ENCODE measurements at places on chromosomes 12 and 14.

GRCh38 chr12:81809829-81810595 is 50.9 kb upstream of the PPFIA2 start:
- peak; percentile 29 for DNase-seq

DNA sequence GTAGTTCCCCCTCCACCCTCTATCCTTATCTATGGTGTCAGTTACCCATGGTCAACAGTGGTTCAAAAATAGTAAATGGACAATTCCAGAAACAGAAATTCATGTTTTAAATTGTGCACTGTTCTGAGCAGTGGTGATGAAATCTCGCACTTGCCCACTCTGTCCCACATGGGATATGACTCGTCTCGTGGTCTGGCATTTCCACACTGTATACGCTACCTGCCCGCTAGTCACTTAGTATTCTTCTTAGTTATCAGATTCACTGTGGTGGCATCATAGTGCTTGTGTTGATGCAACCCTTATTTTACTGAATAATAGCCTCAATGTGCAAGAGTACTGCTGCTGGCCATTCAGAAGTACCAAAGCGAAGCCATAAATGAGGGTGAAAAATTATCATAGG is 507.0 kb downstream of the SNAPC1 start:
- DNase-seq: no peak

DNA sequence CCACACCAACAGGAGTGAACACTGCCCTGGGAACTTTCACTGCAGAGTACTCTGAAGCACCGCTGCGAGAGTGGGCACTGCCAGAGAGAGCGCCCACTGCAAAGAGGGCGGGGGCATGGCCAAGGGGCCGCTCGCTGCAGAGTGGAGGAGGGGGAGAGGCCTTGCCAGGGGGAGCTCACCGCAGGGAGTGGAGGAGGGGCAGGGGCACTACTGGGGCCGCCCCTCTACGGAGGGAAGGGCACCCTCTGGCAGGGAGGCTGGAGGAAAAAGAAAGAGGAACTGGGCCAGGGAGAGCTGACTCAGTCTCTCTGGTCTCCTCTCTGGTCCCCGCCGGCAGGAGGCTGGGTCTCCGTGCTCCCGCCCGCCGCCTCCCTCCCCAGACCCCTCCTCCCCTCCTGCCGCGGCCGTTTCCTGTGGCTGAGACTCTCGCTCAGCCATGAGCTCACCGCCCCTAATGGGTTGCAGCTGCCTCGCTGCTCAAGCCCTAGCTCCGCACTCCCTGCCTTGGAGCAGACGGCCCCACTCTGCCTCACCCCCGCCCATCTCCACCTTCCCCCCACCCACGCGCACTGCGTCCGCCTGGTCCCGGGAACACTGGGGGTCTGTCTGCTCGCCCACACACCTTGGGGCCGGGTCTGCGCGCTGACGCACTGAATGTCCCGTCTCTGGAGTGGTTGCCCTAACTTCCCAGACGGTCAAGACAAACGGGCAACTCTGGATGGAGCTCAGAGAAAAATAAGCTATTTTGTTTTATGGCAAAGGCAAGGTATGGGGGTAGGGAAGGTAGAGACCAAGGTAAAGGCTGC is 1.3 kb downstream of the ARHGEF40 start:
- peak; percentile 81 for DNase-seq

DNA sequence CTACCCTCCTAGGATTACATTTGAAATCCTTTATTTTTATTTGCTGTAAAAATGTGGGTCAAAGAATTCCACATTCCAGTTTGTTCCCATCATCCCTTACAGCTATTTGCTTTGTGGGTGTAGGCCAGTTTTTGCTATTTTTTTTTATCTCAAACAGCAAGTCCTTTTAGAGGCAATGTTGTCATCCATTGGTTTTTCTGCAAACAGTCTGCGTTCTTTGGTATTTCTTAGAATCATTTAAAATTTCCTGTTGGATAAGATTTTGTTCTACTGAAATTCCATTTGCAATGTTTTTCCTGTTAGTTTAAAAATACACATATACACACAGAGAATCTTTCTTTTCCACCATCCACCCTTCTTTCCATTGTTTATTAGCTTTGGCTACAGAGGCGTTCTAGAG is 53.3 kb upstream of the STK38L start:
- DNase-seq: no peak

DNA sequence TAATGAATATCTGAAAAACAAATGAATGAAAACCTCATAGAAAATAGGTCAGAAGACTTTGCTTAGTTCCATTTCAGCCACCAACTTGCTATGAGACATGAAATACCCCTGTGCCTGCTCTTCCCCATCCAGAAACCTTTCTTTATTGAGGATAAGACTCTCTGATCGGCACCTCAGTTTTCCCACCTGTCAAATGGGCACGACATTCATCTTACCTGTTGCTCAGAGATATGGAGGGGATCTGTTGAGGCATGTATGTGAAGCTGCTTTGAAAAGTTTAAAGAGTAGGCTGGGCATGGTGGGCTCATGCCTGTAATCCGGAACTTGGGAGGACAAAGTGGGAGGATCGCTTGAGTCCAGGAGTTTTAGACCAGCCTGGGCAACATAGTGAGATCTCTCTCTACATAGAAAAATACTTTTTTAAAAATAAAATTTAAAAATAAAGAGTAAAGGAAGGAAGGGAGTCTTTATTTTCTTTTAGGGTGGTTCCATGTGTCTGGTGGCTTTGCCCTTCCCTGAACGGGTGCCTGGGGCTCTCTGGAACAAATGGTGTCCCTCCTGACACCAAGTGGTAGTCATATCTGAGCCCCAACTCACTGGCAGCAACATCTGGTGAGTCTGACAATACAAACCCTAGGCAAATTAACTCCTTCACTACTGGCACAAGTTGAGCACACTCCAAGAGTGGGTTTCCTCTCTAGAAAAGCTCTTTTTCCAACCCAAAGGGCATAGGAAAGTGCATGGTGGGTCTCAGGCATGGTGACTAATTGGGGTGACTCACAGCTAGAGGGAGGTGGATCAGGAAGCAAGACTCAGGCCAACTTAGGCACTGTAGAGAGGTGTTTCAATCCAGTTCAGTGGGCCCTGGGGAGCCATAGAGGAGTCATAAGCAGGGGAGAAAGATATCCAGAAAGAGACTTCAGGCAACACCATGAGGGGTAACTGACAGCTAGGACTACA is 42.1 kb downstream of the MAP1LC3B2 start:
- DNase-seq: no peak

- DNase-seq: no peak
Measured at GRCh38 chr12:118432812-118433545, 56.6 kb downstream of the SUDS3 start.

GRCh38 chr14:72783741-72784140 is 110.2 kb downstream of the DPF3 start:
- DNase-seq: no peak

GRCh38 chr12:109693653-109694600 is 19.7 kb upstream of the FAM222A start:
- no peak for DNase-seq

DNA sequence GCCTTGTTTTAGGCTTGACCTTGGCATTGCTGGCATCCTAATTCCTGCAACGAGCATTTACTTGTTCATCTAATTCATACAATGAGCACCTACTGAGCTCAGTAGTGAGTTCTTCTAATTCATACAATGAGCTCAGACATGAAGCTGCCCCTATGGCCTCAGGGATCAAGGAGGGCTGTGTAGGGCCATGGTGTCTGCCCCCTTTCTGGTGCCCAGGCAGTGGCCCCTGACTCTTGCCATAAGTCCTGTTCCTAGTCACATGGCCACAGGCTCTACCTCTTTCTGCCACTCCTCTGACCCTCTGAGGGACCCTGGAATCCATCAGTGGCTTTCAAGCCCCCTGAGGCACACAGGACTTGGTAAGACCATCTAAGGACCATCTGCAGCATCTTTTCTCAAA is 148.8 kb downstream of the ZFP36L1 start:
- DNase-seq: no peak

GRCh38 chr12:116370886-116371580 is 93.5 kb upstream of the MED13L start:
- DNase-seq: no peak

DNA sequence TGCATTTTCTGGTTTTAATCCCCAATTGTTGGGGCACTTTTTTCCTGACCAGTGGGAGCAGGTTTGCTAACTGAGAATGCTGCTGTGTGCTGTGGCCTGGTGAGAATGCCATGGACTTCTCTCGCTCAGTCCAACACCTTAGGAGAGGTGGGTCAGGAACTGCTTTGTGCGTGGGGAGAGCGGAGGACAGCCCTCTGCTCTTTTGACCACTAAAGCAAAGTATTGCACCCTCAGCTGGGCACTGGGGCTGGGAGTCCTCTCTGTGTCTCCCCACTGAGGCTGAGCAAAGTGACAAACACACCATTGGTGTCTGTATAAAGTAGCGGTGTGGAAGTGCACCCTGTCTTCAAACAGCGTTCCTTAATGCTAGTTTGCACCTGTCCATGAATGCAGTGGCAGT is 136.2 kb downstream of the SAMD4A start:
- DNase-seq: no peak

- no peak for DNase-seq
Measured at GRCh38 chr14:65373016-65373670, 39.4 kb upstream of the FUT8 start.

DNA sequence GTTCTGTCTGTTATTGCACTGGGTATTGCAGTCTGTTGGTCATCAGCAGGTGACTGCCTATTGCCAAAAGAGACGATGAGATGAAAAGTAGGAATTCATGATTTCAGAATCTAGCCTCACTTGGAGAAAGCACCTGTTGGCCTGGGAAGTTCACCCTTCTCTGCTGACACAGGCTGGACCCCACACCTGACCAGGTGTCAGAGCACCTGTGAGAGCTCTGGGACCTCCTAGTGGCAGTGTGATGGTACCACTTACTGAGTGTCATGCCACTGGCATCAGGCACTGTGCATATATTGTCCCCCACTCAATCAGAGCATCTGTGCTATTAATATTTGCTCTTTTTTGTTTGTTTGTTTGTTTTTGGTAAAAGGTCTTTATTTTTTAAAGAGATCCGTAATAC is 68.0 kb downstream of the RASSF3 start:
- DNase-seq: no peak

DNA sequence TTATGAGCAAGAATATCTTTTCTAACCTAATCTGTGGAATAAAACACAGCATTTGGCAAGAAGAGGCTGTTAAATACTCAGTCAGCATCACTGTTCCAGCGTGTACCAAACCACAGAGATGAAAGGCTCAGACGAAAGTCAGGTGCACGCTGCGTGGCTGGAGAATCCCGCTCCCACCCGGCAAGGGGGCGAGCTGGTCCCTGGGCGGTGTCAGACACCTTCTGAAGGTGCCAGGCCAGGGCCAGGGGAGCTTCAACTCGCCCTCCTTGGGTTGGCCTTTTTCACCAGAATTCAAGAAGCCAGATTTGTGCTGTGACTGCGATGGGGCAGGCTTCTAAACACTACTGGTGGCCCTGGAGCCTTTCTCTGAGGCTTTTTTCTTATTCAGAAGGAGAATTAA is 73.1 kb downstream of the WDR20 start:
- no peak for DNase-seq

GRCh38 chr12:115752156-115752555 is 525.3 kb downstream of the MED13L start:
- DNase-seq: no peak

DNA sequence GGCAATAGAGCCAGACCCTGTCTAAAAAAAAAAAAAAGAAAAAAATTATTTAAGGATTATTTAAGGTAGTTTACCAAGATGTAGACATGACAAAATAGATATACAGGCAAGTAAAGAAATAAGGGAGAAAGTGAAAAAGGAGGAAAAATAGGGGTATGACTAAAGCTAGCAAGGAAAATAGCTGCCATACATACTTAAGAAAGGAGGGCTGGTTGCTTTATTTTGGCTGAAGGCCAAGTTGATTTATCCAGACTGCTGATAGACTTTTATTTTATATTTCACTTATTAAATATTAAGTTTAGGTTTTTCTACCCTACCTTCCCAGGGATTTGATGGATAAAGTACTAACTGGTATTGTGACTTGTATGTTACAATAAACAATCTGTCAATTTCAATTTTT is 8.3 kb upstream of the AEBP2 start:
- DNase-seq: no peak

- no peak for DNase-seq
Measured at GRCh38 chr14:70685474-70686197, 43.9 kb downstream of the TTC9 start.

DNA sequence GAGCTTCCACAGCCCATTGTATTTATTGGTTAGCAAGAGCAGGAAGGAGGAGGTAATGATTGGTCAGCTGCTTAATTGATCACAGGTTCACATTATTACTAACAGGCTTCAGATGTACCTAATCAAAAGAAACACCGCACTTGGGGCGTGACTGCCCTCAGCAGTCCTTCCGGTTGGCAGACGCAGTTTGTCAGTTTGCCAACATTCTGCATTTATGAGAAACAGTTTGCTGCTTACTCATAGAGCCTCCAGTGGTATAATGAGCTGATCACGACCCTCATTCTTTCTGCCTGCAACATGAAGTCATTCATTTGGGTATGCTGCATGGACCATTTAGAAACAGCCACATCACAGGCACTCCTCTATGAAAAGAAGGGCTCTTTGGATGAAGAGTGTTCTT is 42.5 kb upstream of the PPM1H start:
- DNase-seq: no peak

DNA sequence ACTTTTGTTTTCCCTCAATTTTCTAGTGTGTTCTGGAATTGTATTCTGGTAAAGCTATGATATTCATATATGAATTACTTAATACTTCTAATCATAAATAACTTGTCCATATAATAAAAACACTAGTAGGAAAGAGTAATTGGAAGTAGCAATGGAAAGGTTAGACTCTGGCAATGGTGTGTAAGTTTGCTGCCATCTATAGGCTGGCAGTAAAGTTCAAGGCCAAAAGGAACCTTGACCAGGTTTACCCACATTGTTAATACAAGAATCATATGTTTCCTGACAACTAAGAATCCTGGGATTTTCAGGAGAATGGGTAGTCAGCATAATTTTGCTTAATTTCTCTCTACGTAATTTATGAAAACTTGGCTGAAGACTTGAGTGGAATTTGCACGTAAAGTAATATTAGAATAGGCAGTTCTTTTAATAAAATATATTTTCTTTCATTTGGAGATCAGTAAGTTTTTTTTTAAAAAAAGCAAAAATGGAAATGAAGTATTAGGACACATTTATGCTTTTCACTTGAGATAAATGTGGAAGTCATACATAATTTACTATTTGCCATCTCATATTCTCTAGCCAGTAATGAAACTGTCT is 926.7 kb downstream of the GALC start:
- DNase-seq: no peak

DNA sequence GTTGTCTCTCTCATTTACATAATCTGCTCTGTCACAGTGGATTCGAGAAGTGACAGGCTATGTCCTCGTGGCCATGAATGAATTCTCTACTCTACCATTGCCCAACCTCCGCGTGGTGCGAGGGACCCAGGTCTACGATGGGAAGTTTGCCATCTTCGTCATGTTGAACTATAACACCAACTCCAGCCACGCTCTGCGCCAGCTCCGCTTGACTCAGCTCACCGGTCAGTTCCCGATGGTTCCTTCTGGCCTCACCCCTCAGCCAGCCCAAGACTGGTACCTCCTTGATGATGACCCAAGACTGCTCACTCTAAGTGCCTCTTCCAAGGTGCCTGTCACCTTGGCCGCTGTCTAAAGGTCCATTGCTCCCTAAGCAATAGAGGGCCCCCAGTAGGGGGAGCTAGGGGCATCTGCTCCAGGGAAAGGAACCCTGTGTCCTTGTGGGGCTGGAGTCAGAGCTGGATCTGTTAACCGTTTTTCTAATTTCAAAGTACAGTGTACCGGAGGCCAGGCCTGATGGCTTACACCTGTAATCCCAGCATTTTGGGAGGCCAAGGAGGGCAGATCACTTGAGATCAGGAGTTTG is 5.1 kb downstream of the ERBB3 start:
- DNase-seq: no peak

GRCh38 chr12:50928392-50928791 is 24.0 kb upstream of the HIGD1C start:
- DNase-seq: no peak
